Activated T-helper 1 cell treated with anti-CD3 and anti-CD28 coated beads, Interleukin-12 subunit alpha, Interleukin-12 subunit beta, Interleukin-2, Interleukin-4 antibody, amounts not matched to agents 30 ng/mL and 10 ng/mL and 1 ng/mL, durations not matched to agents 14 hours and 24 hours and 36 hours (primary cell): ENCODE measurements at places on chromosomes 5 and 9.

DNA sequence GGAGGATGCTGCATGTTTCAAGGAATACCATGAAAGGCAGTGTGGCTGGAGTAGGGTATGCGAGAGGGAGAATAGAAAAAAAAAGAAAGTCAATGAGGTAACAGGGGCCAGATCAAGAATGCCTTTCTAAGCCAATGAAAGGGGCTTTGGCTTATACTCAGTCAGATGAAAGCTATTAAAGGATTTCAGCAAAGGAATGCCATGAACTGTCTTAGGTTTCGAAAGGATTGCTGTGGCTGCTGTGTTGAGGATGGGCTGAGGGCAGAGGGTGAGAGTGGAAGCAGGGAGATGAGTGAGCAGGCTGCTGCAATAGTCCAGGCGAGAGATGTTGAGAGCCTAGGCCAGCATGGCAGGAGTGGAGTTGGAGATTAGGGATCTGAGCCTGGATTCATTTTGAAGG, 135.4 kb upstream of the CKMT2 start:
- no peak for DNase-seq

GRCh38 chr5:131330031-131330430, 66.2 kb downstream of the CDC42SE2 start:
- DNase-seq = no peak

DNA sequence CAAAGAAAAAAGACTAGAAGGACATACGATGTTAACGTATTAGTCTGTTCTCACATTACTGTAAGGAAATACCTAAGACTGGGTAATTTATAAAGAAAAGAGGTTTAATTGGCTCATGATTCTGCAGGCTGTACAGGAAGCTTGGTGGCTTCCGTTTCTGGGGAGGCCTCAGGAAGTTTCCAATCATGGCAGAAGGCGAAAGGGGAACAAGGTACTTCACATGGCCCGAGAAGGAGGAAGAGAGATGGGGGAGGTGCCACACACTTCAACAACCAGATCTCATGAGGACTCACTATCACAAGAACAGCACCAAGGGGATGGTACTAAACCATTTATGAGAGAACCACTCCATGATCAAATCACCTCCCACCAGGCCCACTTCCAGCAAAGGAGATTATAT, 110.1 kb downstream of the CARTPT start:
- DNase-seq = no peak

GRCh38 chr9:38404314-38404713, 11.8 kb downstream of the ALDH1B1 start:
- no peak for DNase-seq

- DNase-seq = no peak
These were observed 268.5 kb downstream of the BNC2 start for GRCh38 chr9:16601991-16602390.

DNA sequence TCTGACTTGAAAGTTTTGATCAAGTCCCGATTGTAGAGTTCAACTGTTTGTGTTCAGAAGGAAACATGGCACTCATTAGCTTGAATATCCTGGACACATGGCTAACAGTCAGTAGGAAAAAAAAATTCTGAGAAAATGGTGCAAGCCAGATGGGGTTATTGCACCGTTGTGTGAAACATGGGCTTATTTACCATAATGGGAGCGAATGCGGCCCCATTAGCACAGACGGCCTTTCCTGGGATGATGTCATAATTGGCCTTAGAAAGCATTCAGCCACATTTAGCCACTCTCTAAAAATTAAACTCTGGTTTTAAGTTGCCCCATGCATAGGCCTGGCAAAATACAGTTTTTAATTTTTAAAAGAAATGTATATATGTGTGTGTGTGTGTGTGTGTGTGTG, 112.1 kb downstream of the IRX2 start:
- DNase-seq = no peak

GRCh38 chr5:93595420-93596147, 12.6 kb downstream of the NR2F1 start:
- DNase-seq = no peak

DNA sequence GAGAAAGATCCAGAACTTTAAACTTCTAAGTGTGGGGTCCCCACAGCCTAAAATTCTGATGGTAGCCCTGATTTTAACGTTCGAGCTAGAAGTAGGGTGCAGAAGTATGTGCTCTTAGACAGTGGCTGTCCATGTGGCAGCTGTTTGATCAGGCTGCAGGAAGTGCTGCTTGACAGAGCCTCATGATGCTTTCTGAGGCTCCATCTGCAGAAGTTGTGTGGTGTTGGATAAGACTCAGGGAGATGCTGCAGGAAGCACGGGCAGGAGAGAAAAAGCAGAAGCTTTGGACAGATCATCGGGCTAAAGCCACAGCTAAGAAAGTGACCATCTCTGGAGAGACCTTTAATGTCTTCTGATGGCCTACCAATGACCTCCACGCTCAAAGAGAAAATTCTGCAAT, 8.1 kb downstream of the MTMR12 start:
- no peak for DNase-seq

DNA sequence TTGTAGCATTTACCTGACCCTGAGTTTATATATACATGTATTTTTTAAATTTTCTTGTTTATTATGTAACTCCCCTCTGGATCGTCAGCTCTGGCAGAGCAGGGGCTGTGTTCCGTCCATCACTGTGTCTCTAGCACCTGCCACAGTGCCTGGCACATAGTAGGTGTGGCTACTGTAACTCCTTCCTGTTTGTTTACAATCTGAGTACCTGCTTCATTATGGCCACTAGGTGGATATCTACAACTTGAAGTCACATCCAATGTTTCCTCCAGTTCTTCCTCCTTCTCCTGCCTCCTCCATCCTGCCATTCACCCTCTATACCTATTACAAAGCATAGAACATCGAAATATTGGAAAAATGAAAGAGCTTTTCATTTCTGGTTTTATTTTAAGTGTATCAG, 14.2 kb upstream of the PPP1R2B start:
- DNase-seq = no peak

GRCh38 chr9:130982636-130983358, 26.2 kb upstream of the LAMC3 start:
- DNase-seq = no peak

DNA sequence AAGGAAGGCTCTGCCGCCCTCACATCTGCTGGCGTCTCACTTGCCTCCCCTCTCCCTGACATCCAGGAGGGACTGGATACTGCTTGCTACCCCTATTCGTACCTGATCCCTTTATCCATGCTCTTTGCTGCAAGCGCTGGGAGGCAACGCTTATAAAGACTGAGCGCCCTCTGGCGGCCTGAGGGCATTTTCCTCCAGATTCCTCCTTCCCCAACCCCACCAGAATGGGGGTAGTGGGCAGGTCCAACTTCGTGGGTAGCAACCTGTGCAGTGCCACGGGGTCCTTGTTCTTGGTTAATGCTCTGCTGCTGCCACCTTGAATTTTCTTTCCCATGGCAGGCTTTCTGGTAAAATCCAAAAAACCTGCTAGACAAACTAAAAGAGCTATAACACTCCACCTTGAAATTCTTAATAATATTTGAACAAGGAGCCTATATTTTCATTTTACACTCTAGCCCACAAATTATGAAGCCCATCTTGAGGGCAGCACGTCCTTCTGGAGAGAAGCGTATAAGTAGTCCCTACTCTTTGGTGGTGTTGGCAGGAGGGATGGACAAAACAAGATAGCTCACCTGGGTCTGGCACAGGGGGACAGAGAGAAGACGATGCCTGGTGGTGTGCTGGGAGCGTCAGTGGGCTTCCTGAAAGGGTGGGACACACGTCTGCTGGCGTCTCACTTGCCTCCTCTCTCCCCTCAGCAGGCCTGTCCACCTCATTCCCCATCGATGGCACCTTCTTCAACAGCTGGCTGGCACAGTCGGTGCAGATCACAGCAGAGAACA, 52.5 kb downstream of the JADE2 start:
- DNase-seq = peak; percentile 62

GRCh38 chr5:40991981-40992559, 79.1 kb downstream of the MROH2B start:
- no peak for DNase-seq

GRCh38 chr9:121323449-121324151, 46.5 kb downstream of the STOM start:
- DNase-seq = no peak

GRCh38 chr9:117178596-117179375, 236.1 kb downstream of the ASTN2 start:
- no peak for DNase-seq

DNA sequence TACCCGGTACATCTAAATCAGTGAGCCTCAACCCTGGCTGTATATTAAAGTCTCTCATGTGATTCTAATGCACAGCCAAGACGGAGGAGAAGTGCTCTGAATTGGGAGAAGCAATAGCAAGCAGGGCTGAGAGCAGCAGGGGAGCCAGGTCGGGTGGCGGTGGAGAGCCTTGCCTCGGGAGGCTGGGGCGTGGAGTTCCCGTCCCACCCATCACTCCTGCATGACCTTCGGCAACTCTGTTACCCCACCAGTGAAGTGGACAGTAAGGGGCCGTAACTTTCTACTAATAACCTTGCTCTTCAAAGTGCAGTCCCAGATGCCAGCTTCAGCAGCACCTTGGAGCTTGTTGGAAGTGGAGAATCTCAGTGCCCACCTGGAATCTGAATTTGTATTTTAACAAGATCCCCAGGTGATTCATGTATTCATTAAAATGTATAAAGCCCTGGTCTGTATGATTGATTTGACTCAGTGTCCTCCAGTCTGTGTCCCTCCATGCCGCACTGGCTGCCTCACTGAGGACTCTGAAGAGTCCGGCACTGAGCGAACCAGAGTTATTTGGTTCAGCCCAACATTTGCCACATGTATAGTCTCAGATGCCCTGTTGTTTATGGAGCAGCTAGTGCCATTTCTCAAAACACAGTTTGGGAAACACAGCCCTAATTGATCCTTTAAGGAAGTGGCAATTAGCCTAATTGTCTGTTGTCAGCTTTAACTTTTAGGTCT, 6.5 kb downstream of the ERGIC1 start:
- no peak for DNase-seq

GRCh38 chr5:12358371-12359090, 454.3 kb upstream of the CTNND2 start:
- DNase-seq = no peak

DNA sequence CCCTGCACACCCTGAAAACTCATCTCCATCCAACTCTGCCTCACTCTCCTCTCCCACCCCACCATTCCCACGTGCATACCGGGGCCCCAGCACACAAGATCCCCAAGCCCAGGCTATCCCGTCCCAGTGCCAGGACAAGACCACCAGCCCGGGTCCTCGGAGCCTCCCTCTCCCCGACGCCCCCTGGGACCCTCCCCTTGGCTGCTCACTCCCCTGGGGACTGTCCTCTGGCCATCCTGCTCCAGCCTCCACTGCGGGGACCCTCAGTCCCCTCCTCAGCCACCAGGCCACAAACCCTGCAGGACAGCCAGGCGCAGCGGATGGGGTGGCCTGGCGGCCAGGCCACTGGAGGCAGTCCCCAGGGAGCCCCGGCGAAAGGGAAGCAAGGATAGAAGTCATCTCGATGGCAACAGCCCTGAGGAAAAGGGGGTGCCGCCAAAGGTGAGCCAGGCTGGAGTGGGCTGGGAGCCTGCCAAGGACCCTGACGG, 62.8 kb downstream of the C9orf50 start:
- DNase-seq = no peak

DNA sequence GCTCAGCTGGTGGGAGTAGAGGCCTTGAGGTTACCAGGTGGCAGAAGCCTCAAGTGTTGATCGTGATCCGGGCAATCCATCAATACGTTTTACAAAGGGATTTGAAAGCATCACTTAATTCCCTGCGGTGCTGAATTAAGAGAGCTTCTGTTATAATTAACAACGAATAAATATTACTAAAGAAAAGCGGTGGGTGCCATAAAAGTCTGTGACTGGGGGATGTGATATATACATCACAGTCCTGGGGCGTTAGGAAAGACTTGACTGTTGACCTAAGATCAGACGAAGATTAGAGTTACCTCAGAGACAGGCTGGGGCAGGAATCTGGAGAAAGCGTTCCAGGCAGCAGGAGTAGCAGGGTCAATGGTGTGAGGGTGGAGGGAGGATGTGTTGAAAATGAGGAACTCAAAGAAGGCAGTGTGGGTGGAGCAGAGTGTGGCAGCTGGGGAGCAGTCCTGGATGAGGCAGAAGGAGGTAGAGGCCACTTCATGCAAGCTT, 6.7 kb upstream of the C5orf63 start:
- no peak for DNase-seq

DNA sequence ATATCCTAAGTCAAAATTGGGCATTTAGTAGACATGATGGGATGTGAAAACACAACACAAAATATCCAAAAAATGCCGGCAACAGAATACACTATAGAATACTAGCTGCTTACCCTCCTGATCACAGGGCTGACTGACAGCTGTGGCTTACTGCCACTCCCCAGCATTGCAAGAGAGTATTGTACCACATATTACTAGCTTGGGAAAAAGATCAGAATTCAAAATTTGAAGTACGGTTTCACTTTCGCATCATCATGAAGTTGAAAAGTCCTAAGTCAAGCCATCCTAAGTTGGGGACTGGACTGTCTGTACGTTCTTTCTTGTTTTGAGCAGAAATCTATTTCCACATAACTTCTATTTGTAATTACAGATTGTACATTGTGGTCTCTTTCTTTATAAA, 851.4 kb downstream of the MAT2B start:
- DNase-seq = no peak

DNA sequence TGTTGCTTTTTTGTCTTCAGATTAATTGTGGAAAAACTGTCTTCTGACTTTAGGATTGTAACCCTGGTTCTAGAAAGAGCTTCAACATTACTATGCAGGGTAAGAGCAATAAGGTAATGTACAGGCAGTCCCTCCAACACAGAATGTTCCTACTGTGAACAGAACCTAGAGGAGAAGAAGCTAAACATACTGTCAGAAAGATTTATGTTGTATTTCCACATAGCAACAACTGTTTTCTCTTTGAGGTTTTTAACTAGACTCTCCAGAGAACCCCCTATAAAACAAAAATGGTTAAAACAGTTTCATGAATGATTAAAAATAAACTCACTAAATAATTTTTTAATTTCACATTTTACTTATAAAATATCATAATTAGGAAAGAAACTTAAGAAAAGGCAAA, 64.3 kb upstream of the NAA35 start:
- no peak for DNase-seq

DNA sequence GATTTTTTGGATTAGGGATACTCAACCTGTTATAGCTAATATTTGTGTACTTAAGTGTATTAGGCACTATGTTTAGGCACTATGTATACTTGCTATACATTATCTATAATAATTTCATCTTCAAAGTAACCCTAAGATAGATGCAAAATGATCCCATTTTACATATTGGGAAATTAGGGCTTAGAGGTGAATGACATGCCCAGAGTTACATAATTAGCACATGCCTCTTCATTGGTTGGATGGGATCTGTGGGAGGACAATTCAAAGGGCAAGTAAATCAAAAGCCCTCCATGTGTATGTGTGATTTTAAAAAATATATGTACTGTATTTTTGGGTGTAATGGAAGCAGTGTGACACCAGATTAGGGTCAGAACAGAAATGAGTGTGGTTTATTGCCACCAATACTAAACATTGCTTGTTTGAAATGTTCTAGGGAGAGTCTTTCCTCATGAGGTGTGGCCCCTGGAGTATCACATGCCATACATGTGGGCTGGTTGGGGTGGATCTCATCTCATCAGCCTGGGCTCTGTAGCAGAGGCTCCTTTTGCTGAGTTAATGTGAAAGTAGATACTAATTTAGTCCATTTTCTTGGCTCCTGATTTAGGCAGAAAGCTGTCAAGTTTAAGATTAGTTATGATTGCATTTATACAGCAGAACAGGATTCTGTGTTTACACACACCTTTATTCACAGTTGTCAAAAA, 5.5 kb downstream of the C9orf85 start:
- no peak for DNase-seq

- DNase-seq = peak; percentile 38
These were observed 937 bp upstream of the SLC26A2 start for GRCh38 chr5:149959406-149960236.

GRCh38 chr5:179792612-179793467, 946 bp upstream of the LTC4S start:
- DNase-seq = no peak
